ENCODE measurements at places on chromosomes 2 and 18. TPM values are rescaled to one million over a fixed set of nuclear protein-coding genes. Genes with fewer than 3 reads are reported as not detected.

The ERBB4 gene
- not detected for total RNA-seq

The KLHL41 gene
- under 0.01 TPM for total RNA-seq

The ESCO1 gene
- total RNA-seq, result 28.7 TPM

The FAM98A gene
- total RNA-seq, result 57.7 TPM

The CXXC1 gene
- 39.6 TPM for total RNA-seq

All from nasal cavity respiratory epithelium epithelial cell of viscerocranial mucosa (primary cell).